ENCODE measurements at places on chromosomes 5 and 9. TPM values are rescaled to one million over a fixed set of nuclear protein-coding genes. Genes with fewer than 3 reads are reported as not detected.
A peak's percentile ranks its signal among the peaks of the same experiment; 100 is the strongest.

- no peak for DNase-seq
Observed at GRCh38 chr5:134275822-134276221, 49.9 kb upstream of the PPP2CA start.

Gene LVRN
- total RNA-seq, result 0.65 TPM

GRCh38 chr5:109743041-109743531 is 53.4 kb downstream of the MAN2A1 start:
- DNase-seq, result no peak

Gene MYMK
- not detected for total RNA-seq

Gene MSMP
- not detected for total RNA-seq

DNA sequence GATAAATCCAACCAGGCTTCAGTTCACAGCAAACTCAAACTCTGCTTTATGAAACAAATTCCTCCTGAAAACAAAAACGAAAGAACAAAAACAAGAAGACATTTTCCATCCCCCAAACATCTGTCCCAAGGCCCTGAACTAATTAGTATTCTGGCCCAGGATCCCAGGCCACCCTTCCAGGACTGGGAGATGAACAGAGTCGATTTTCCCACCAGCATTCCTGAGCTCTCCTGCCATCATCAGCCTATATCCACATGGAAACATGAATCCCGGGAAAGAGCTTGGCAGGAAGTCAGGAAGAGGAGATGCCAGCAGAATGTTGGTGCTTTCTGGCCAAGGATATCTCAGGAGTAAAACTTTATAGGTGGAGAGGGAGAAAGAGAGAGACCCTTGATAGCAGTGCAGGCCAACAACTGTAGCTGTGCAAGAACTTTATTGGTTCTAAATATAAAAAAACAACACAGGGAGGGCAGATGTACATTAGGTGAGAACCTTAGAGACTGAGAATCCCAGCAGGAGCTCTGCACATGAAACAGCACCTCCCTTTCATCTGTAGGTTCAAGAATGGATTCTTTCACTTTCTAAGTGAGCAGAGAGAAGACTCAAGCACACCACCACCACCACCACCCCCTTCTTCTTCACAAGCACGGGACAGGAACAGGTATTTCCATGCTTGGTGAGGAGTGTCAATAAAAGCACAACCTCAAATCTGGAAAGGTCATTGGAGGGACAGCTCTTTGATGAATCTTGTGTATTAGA is 190.7 kb upstream of the TAS2R1 start:
- no peak for DNase-seq

Gene BTNL9
- total RNA-seq, result 38.9 TPM

Gene EIF4E1B
- total RNA-seq, result not detected

GRCh38 chr5:171823269-171823668 is 37.7 kb downstream of the SMIM23 start:
- DNase-seq, result no peak

GRCh38 chr9:109588415-109588814 is 90.3 kb upstream of the PTPN3 start:
- DNase-seq, result no peak

GRCh38 chr5:172115541-172115982 is 72.5 kb downstream of the STK10 start:
- DNase-seq, result no peak

DNA sequence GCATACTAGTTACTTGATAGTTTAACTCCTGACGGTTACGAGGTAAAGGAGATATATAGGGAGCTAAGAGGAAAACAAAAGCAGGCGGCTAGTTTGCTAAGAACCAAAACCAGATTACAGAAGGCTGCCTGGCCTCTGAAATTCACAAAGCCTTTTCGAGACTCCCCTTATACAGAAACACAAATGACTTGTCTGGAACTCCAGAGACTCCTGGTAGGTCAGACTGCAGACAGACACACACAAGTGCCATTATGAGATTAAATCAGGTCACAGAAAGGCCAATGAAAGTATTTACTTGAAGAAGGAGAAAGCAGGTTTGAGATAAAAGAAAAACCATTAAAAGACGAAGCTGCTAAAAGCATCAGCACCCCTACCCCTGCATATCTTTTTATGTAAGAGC is 142.5 kb upstream of the LRRTM2 start:
- no peak for DNase-seq

- no peak for DNase-seq
Observed at GRCh38 chr9:129553277-129553676, 67.6 kb downstream of the C9orf50 start.

- DNase-seq, result no peak
Observed at GRCh38 chr5:154368041-154368800, 77.6 kb upstream of the SAP30L start.

DNA sequence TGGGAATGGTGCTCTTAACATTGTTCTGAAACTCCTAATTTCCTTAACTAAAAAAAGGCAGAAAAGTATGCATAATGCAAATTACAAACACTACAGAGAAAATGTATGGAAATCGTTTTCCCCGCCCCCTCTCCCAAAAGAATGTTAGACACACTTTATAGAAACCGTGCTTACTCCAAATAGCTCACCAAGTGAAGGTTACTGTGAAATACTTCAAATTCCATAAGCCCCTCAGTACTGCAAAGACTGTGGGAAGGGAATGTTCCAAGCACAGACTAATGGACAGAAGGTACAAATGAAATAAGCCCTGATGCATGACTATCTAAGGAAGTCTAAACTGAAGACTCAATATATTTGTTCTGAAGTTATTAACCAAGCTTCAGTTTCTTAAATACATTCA is 12.5 kb downstream of the MAPKAP1 start:
- no peak for DNase-seq

Gene TRIM14
- 4.9 TPM for total RNA-seq

- DNase-seq, result no peak
Observed at GRCh38 chr9:127014216-127014909, 99.8 kb downstream of the RALGPS1 start.

DNA sequence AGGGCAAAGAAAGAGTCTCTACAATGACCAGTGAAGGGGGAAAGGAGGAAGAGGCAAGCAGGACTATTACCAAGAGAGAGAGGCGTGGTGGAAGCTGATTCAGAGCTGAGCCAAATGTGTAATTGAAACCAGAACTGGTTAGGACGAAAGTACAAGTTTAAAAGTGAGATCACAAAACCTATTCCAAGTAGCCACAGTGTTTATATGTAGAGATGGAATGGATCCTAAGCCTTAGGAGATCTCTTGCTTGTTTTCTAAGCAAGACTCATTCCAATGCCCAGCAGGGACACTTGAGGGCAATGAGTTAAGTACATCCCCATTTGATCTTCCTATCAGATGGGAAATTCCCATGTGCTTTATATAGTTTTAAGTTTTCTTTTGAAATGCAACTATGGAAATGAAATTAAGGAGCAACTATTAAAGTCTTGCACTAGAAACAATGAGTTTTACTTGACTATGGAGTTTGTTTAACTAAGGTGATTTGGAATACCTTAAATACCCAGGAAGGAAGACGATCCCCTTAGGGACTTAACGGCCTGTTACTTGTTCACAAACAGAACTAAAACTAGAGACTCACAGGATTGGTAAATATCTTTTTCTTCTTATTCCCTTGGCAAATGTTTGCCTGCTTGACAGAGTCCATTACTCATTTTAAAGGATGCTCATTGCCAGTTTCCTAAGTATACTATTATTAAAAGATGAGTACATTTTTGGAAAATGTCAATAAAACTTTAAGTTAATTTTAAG is 51.1 kb upstream of the SNX2 start:
- no peak for DNase-seq

DNA sequence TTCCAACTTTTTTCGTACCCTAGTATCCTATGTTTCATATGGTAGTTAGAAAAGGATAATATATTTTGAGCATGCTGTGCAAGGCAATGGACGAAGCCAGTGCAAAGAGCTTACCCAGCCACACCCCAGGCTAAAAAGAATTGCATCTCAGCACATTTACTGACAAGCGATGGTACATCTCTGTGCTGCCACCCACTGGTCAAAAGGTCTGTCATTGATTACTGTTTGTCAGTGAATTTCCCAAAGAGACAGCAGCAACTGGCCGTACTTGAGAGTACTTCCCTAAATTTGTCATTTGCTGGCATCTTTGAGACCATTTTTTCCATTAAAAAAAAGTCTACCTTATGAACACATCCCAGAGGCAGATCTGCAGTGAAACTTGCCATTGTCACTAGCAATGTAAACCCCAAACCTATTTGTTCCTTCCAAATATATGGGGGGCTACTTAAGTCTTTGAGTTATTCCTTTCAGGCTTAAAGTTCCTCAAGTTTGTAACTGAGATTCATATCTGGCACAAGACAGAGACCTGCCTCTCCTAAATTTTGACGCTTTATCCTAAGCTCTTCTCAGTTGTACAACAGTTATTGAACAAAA is 184.3 kb downstream of the CTNND2 start:
- DNase-seq, result peak; percentile 42

Gene RXRA
- total RNA-seq, result 89.0 TPM

DNA sequence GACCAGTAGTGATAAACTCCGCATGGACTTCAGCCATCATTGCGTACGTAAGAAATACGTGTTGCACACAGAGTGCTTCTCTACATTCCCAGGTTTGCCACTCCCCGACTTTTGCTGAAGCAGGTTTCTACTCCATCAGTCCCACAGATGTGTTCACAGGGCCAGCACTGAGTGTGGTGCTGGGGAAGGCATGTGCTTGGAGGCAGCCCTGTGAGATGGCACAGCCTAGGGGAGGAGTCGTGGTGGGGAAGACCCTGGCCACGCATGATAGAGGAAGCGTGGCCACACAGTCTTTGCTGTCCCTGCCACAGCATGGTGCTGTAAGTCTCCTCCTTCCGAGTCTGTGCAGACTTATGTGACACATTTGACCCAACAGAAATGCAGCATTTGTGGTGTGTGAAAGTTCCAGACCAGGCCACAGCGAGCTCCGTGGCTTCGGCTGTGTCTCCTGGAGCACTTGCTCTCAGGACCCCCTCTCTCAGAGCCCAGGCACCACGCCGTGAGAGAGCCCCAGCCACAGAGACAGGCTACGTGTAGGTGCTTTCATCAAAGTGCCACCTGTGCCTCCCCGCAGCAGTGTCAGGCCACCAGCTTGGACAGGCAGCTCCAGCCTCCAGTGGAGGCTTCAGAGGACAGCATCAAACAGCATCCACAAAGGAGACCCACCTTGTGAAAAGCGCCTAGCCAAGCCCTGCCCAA is 197.8 kb downstream of the AUH start:
- DNase-seq, result no peak

Gene C9orf153
- 0.22 TPM for total RNA-seq

Gene FOXD4
- not detected for total RNA-seq

DNA sequence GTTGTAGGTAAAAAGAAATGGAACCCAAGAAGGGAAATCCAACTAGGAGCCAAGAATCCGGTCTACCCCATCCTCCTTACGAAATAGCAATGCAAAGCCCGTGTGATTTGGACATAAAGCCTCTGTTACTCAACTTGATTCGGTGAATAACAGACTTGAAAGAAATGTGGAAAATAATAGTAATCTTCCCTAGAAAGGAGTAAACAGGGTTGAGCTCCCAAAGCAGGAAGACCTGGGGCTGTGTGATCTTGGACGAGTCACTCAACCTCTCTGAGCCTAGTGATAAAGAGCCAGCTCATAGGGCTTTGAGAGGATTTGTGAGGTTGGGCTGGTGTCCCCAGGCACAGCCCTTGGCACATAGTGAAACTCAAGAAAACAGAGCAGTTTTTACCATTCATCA is 42.7 kb upstream of the IL17B start:
- no peak for DNase-seq

Gene N4BP3
- 2.7 TPM for total RNA-seq

Gene PRSS3
- not detected for total RNA-seq
